Activated effector memory CD4-positive, alpha-beta T cell treated with anti-CD3 and anti-CD28 coated beads, Interleukin-2, amount 50 U/mL, for 16 hours (primary cell): ENCODE measurements at places on chromosomes 12 and 14.

- DNase-seq, result no peak
These were observed 10.5 kb downstream of the CINP start for GRCh38 chr14:102352213-102352612.

DNA sequence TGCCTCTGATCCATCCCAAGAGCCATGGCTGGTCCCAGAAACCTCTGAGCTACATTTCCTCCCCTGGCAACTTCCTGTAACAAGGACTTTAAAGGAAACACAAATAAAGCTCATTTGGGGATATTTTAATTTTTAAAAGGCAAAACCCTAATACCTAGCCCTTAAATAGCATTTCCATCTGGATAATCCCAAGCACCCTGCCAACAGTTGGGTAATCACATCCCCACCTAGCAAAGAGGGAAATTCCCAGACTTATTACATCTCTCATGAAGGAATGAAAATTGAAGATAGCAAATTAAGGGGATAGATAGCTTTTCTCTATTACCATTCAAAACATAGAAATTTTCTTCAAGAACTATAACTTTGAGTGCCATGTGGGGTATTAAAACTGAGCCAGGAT lies 213.7 kb upstream of the BMP4 start:
- DNase-seq, result no peak

GRCh38 chr12:18589316-18589715 lies 148.5 kb downstream of the PLCZ1 start:
- DNase-seq, result no peak

- DNase-seq, result no peak
These were observed 428.3 kb downstream of the FUT8 start for GRCh38 chr14:65840786-65841185.

GRCh38 chr12:108559748-108560147 lies 1.2 kb downstream of the SART3 start:
- no peak for DNase-seq

- peak; percentile 79 for DNase-seq
These were observed 910 bp upstream of the SRP54 start for GRCh38 chr14:34981743-34982420.

DNA sequence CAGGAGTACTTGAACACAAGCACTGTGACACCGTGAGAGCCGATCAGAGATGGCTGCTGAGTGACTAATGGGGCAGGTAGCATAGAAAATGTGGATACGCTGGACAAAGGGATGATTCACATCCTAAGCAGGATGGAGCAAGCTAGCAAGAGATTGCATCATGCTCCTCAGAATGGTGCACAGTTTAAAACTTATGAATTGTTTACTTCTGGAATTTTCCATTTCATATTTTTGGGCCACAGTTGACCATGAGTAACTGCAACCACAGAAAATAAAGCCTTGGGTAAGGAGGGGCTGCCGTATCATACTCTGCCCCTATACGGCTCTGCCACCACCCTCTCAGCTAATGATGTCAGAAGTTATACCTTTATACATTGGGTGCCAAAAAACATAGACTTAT lies 23.3 kb upstream of the MARK3 start:
- no peak for DNase-seq

DNA sequence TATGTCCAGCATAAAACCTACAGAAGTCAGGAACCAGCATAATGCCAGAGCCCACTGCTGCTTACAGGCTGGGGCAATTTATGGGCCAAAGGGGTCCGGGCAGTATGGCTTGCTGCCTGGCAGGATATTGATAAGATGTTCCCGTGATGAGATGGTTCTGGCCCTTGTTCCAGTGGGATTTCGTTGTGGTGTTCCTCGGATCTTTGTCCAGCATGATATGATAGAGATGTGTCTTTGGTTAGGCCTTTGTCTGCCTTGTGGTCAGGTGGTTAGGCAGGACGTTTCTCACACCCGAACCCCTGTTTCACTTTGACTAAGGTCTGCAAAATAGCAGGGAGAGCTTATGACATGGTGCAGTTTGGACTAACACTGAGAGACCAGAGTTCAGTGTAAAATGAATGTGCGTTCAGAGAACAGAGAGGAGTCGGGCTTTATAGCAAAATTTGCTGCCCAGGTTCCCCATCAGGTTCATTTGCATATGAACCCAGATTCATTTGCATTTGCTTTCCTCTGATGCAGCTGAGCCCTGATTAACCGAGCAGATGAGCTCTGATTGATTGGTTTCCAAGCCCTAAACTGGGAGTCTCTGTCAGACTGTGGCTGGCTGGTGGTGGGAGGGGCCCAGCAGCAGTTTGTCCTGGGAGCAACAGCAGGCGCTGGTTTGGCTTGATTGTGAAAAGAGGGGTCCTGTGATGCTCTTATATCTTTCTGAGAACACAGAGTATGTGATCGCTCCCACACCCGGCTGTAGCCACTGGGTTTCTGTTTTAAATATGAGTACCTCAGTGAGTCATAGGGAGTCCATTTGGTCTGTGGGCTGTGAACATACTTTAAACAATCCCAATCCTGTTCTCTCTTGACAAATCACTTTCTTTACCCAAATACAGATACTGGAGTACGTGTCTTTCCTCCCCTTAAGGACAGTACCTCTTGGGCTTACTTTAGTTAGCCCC lies 156.3 kb upstream of the PZP start:
- peak; percentile 77 for DNase-seq

- DNase-seq, result no peak
These were observed 16.9 kb downstream of the AEBP2 start for GRCh38 chr12:19456176-19456575.

- DNase-seq, result no peak
These were observed 89.2 kb downstream of the PDZRN4 start for GRCh38 chr12:41277100-41277945.
